ENCODE measurements at places on chromosomes 3 and 15.

DNA sequence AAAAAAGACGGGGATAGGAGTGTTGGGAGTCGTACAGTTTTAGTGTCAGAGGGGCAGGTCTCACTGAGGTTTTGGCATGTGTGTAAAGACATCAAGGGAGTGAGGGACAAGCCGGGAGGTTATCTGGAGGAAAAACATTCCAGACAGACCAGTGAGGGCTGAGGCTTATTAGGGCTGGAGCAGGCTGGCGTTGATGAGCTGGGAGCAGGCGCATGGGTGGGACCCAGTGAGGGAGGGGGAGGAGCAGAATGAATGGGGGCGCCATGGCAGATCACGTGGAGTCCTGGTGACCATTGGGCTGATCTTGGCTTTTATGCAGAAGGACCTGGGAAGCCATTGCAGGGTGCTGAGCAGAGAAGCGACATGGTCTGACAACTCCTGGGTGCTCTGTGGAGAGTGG is 180.2 kb downstream of the SLCO3A1 start:
- no peak for DNase-seq

- peak; percentile 72 for DNase-seq
Measured at GRCh38 chr15:63121382-63122001, at the start of gene LACTB. Gene LACTB, plus strand, starts transcription at chr15:63121861. Its CDS starts 11 bp downstream, at chr15:63121872.

GRCh38 chr3:30286007-30286669 is 320.3 kb upstream of the TGFBR2 start:
- DNase-seq, result no peak

DNA sequence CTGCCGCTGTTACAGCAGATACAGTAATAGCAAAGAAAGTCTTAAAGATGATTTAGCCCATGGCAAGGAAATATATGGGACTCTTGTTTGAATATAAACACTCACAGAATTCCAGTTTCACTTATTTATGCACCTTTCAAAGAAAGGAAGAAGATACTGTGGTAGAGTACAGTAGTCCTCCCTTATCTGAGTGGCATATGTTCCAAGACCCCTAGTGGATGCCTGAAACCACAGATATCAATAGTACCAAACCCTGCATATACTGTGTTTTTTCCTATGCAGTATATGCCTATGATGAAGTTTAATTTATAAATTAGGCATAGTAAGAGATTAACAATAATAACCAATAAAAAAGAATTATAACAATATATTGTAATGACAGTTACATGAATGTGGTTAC is 8.2 kb downstream of the MAP2K1 start:
- no peak for DNase-seq

- no peak for DNase-seq
Measured at GRCh38 chr3:20055020-20055775, 15.0 kb downstream of the KAT2B start.

DNA sequence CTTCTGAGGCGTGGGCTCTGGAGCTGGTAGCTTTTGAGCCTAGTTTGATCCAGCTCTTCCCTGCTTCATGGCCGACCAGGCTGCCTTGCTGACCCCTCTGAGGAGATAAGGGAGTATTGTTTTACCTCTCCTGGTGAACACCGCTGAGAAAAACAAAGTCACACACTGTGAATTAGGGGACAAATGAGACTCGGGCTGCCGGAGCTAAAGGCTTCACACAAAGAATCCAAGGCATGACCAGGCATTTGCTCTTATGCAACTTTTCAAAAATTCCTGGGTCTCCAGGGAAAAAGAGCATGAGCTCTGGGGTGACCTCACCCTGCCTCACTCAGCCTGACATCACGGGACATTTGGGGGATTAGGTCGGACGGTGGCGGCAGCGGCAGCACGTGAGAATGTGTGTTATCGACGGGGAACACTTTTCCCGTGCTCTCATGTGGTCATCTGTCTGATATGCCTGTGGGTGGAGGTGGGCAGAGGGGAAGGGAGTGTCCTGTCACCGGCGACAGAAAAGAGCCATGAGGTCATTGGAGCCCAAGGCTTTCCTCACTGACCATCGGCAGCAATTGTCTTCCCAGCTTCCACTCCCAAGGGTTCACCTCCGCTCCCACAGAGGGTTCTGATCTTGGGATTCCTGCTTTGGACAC is 61.0 kb downstream of the TMEM44 start:
- no peak for DNase-seq

- no peak for DNase-seq
Measured at GRCh38 chr15:88634449-88634848, 4.4 kb upstream of the ISG20 start.

DNA sequence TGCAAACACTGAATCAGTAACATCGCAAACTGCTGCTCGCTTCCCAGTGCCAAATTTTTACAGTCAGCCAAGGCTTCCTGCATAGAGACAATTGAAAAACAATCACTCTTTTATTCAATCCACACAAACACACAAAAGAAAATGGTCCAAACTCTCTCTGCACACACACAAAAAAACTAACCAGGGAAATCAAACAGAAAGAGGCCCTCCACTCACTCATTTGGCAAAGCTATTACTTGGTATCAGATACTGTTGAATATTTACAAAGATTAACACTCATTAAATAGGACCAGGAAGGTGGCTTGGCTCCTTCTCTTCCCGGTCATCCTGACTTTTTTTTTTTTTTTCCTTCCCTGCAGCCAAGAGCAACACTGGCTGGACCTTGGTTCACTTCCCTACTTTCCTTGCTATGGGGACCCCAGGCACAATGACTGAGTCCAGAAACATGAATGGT is 62.4 kb upstream of the SPATA12 start:
- DNase-seq, result no peak

- no peak for DNase-seq
Measured at GRCh38 chr15:59338414-59338813, 34.3 kb downstream of the MYO1E start.

- no peak for DNase-seq
Measured at GRCh38 chr15:98124581-98124980, 164.1 kb downstream of the ARRDC4 start.

DNA sequence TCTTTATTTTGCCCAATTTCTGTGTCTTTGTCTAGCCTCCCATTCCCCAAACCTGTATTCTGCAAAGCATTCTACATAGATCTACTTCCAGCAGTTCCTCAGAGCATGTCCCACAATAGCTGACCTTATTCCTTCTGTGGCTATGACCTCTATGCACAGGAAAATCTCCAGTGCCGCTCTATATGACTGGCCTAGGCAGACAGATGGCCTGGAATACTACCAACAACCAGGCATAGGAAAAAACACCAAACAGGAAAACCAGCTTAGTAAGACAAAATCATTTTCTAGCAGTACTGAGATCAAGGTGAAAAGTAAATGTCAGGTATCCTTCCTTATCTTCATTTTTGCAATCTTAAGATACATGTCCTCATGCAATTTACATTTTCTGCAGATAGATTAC is 1115.0 kb downstream of the IGSF11 start:
- no peak for DNase-seq

DNA sequence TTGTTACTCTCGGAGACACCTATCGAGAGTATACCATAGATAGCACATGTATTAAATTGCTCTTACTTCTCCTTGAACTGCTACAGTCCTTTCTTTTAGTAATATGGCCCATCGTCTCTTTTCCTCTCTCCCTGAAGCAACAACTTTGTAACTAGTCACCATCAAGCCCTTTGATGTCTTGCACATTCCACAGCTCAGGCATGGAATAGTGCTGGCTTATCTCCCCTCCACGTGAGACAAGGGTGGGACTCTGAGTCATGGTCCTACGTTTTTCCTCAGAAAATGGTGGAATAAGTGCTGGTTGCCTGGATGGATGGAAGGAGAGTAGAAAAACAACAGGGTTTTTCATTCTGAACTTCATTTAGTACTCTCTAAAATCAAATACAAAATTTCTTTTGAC is 163.3 kb upstream of the MBNL1 start:
- no peak for DNase-seq

DNA sequence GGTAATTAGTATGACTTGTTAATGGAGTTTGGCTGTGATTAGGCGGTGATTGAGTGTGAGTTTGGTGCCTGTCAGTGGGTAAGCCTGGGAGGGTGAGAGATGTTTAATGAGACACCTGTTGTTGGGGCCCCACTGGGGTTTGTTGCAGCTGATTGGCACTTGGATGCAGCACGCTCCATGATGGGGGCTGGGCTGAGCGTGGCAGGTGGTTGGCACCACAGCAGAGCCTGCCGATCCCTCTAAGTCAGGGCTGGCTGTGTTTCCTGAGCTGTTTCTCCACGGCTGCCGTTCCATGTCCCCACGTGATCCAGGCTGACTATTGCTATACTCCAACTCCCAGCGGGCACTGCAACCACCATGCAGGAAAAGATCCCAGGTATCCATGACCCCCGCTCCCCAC is 93.5 kb upstream of the ARRDC4 start:
- DNase-seq, result no peak

GRCh38 chr3:143775459-143775858 is 72.8 kb downstream of the SLC9A9 start:
- no peak for DNase-seq

GRCh38 chr3:137259701-137260100 is 301.9 kb downstream of the IL20RB start:
- no peak for DNase-seq

GRCh38 chr3:177144922-177145321 is 52.4 kb downstream of the TBL1XR1 start:
- DNase-seq, result no peak

- DNase-seq, result no peak
Measured at GRCh38 chr15:28021281-28022039, 77.7 kb downstream of the OCA2 start.

- no peak for DNase-seq
Measured at GRCh38 chr15:71336671-71337070, 221.4 kb downstream of the THSD4 start.

- DNase-seq, result no peak
Measured at GRCh38 chr15:75063338-75063737, 39.9 kb downstream of the PPCDC start.

- no peak for DNase-seq
Measured at GRCh38 chr15:58556541-58556940, 124.8 kb downstream of the LIPC start.

- DNase-seq, result no peak
Measured at GRCh38 chr15:80613762-80614365, 81.2 kb upstream of the ABHD17C start.

DNA sequence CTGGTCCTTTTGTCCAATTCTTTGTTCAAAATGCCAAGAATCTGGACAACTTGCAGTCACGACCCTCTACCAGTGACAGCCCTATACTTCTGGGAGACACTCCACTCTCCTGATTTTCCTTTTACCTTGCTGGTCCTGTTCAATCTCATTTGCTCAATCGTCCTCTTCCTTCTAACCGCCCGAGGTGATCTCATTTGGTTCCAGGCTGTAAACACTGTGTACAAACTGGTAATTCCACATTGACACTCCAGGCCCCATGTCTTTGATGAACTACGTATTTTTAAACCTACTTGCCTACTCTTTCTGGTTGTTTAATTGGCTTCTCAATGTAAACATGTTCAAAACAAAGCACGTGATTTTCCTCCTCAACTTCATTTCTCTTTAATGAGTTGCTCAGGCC is 23.7 kb upstream of the C3orf49 start:
- no peak for DNase-seq

GRCh38 chr15:40843885-40844695 is at the start of gene SPINT1:
Gene SPINT1, plus strand, starts transcription at chr15:40844048. Its CDS starts 507 bp downstream, at chr15:40844555.
- DNase-seq, result peak; percentile 80

DNA sequence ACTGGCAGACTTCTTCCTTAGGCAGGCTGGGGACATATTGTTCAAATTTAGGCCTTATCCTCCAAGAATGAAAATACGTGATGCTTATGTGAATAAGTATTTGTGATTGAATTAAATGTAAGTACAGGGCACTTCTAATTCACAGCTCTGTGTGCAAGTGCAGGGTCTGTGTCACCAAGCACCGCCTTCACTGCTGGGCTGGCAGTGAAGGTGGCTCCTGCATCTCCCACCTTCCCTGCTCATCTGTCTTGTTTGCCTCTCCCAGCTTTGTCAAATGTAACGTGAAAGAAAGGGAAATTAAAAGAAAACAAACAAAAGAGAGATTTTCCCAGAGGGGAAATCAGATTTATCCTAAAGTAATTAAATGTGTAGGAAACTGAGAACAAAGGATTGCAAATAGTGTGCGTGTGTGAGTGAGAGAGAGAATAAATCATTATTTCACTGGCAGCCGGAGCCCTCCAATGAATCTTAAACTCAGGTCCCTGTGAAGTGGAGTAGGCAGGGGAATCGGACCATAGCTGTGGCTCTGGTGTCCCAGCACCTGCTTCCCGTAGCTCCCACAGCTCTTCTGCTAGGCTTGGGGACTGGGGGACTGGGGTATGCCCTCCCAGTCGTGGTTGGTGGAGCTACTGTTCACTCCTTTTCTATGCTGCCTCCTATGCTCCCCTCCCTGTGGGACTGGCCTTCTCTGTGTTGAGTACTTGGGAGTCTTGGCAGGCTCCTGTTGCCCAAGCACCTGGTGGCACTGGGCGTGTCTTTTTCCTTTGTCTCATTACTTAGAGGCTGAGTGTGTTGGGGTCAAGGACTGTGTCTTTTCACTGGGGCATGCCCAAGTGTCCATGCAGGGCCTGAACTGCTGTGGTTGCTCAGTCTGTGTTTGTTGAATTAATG is 222.2 kb downstream of the EPHB1 start:
- DNase-seq, result no peak

- DNase-seq, result no peak
Measured at GRCh38 chr15:39173426-39173825, 407.5 kb upstream of the THBS1 start.

GRCh38 chr15:33032053-33032452 is 162.5 kb downstream of the FMN1 start:
- DNase-seq, result no peak

DNA sequence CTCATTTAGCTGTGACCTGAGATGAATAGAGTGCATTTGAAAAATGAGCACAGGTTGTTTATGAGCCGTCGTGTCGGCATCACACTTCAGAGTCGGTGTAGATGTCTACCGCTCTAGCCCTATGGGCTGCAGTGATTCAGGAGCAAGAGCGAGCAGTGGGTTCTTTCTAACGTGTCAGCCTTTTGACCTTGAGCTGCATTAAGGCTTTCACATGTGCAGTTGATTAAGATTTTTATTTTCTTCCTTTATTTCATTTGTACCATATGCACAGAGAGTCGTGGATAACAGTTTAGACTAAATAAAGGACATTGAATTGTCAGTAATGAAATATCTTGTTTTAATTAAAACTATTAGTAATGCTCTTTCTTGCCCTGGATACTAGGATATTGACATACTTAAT is 368.2 kb downstream of the PTPRG start:
- DNase-seq, result no peak

GRCh38 chr3:58471025-58471887 is 20.6 kb upstream of the KCTD6 start:
- peak; percentile 83 for DNase-seq

- no peak for DNase-seq
Measured at GRCh38 chr3:161284989-161285388, 63.9 kb downstream of the NMD3 start.

- no peak for DNase-seq
Measured at GRCh38 chr3:195511136-195511535, 32.0 kb downstream of the PPP1R2 start.

- no peak for DNase-seq
Measured at GRCh38 chr3:16704941-16705340, 99.7 kb upstream of the DAZL start.

Data from T-helper 2 cell treated with Interferon-gamma antibody and Interleukin-4, amounts not matched to agents 5 μg/mL and 100 μg/mL, for 36 hours (primary cell).